ENCODE measurements at places on chromosomes 13 and 19.

GRCh38 chr19:12721656-12722565 is 1.8 kb downstream of the TNPO2 start:
- peak; percentile 51 for DNase-seq

DNA sequence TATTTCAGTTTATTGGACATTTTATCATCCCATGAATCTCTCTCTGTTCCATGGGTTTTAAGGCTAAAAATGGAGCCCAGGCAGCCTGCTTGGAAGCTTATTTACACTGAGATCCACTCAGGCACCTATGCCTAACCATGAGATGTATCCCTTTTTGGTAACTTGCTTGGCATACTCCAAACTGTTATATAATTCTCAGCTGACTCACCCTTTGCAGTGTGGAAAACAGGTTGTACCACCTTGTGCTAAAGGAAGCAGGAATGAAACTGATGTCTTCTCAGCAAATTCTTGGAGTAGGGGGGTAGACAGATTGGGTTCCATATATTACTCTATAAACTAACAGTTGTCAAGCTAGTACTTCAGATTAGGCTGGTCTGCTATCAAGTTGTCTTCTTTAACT is 483.6 kb downstream of the KLF5 start:
- no peak for DNase-seq

GRCh38 chr13:110298505-110299282 is 8.3 kb downstream of the COL4A1 start:
- DNase-seq = no peak

- DNase-seq = no peak
Measured at GRCh38 chr19:49930483-49931011, 1.2 kb upstream of the NUP62 start.

GRCh38 chr19:46634656-46635218 is 1.3 kb downstream of the GNG8 start:
- no peak for DNase-seq

DNA sequence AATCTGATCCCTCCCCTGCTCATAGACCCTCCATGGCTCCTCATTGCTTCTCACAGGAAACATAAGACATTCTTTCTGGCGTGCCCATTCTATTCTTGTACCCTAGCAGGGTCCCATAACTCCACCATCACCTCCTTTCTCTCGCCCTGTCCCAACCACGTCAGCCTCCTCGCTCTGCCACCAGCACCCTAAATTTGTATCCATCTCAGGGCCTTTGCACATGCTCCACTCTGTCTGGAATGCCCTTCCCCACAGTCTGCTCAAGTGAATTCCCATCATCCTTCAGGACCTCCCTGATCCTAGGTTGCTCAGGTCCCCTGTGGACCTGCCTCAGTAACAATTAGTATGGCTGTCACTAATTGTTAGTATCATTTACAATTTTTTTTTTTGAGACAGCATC is 10.5 kb downstream of the B3GNT3 start:
- DNase-seq = no peak

GRCh38 chr19:32252333-32252669 is 93.1 kb upstream of the ZNF507 start:
- no peak for DNase-seq

DNA sequence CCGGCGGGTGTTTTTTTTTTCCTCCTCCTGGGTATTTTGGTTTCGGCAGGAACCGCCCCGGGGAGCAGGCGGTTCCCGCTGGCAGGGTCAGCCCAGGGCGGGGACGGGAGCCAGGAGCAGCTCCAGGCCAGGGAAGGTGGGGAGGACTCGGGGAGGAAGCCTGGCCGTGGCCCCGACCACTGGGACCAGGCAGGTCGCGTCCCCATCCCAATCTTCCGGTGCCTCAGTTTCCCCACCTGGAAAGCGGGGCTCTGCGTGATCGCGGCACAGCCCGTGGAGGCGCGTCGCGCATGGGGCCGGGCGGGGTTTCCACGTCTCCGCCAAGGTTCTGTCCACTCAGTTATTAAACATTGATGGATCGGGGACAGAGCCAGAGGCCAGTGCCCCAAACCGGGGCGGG is 34.8 kb downstream of the IL12RB1 start:
- DNase-seq = no peak

DNA sequence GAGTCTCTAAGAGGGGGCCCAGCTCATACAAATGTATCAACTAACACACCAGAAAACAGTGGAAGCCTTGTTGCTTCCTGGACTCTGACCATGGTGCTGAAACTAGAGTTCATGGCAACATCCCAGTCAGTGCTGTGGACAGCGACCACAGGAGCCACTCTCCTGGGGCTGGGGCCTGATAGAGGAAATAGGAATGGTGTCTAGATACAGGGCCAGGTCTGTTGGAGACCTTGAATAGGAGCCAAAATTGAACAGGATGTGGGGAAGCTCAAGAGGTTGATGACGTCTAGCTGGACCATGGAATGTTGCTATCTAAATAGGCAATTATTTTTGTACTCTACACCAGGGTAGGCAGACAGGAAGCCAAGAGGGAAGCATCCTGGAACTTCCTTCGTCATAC is 21.7 kb downstream of the LILRB4 start:
- no peak for DNase-seq

GRCh38 chr13:97067017-97067895 is 73.0 kb upstream of the OXGR1 start:
- DNase-seq = no peak

GRCh38 chr19:1826557-1827521 is 14.8 kb upstream of the ATP8B3 start:
- no peak for DNase-seq

DNA sequence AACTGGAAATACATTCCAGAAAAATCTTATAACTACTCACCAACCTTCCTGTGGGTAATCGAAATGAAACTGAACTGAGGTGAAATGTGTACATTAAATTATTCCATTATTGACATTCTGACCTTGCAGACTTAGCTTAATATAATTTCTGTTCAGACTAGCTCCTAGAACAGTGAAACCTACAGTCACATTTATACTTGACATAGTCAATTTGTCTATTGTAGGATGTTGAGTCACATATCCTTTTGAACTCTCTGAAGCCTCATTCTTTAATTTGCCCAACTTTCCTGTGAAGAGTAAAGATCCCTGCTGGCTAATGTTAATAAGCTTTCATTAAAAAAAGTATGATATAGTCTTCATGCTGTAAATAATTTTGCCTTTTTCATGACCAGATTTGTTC is 92.0 kb upstream of the SCEL start:
- DNase-seq = no peak

- DNase-seq = peak; percentile 13
Measured at GRCh38 chr19:58385891-58386575, 1.0 kb upstream of the RPS5 start.

- DNase-seq = no peak
Measured at GRCh38 chr19:55603581-55604292, 1.7 kb upstream of the ZNF865 start.

DNA sequence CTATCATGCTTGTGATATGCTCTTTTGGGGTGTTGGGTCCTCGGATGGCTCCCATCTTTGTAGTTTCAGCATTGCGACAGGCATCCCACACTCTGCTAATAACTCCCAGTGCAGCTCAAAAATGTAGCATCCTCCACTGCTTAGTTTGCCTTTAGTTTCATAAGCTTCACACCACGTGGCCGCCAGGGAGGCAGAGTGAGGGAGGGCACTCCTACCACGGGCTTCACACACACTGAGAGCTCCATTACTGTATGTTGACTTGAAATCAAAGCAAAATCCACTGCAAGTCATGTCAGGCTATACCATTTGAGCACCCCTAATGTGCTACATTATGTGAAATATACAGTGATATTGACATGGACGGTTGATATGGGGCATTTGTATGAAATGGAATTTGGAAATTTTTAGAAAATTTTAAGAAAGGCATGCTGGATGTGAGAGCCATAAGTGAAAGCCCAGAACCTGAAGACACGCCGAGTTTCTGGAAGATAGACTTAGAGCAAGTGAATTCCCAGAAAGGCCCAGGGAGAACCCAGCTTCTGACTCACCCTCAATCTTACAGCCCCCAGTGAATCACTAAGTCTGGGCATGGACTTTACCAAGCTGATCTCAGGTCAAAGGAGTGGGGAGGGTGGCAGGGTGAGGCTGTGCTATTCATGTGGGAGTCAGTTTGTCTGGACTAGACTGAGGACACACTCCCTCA is 94.1 kb downstream of the HSPH1 start:
- DNase-seq = no peak

DNA sequence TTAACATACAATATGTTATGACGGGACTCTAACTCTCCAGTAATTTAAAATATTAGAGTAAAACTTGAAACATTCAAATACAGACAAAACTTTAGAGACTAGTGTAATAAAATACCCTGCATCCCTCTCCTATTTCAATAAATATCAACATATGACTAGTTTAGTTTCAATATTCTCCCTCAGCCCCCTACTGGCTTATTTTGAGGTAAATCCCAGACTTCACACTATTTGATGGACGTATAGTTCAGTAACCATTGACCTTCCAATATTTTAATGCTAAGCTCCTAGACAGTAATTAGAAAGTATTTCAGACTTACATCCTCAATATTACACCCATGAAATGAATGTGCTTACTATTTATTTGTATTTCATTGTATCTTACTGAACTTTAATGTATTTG is 180.7 kb upstream of the STARD13 start:
- no peak for DNase-seq

- no peak for DNase-seq
Measured at GRCh38 chr13:108597943-108598342, 31.5 kb upstream of the MYO16 start.

GRCh38 chr13:108708921-108709320 is 79.5 kb downstream of the MYO16 start:
- DNase-seq = no peak

DNA sequence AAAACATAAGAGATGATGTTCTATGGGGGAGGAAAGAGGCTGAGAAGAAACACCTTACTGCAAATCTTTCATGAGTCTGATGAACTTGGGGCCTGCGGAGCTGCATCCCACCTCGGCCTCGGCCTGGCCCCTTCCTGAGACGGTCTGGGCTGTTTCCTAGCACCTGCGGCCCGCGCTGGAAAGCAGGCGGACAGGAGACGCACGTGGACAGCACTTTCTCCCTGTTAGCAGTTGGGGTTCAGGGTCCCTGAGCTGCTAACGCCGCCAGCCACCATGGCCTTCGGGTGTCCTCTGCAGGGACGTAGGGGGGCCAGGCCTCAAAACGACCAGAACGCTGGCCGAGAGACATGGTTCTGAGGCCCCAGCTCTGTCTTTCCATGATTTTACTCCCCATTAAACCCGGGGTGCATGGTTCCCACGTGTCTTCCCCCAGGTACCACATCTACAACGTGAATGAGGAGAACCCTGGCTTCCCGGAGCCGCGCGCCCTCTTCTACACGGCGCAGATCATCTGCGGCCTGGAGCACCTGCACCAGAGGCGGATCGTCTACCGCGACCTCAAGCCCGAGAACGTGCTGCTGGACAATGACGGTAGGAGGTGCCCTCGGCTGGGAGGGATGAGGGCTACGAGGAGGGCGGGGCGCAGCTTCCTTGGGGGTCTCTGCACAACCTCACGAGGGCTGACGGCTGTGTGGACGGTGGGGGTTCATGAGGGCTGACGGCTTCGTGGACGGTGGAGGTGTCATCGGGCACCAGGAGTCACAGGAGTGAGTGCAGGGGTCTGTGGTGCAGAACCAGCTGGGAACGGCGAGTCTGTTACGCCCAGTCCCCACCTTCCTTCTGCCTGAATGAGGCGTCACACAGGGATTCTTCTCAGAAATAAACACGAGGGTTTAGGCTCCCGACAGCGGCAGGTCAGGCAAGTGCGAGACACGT is 4.3 kb downstream of the GRK1 start:
- DNase-seq = no peak

GRCh38 chr13:101473458-101473857 is 21.0 kb downstream of the ITGBL1 start:
- DNase-seq = no peak

GRCh38 chr13:30224732-30225131 is 82.6 kb downstream of the KATNAL1 start:
- no peak for DNase-seq

- no peak for DNase-seq
Measured at GRCh38 chr19:42124386-42124901, 7.8 kb downstream of the POU2F2 start.

DNA sequence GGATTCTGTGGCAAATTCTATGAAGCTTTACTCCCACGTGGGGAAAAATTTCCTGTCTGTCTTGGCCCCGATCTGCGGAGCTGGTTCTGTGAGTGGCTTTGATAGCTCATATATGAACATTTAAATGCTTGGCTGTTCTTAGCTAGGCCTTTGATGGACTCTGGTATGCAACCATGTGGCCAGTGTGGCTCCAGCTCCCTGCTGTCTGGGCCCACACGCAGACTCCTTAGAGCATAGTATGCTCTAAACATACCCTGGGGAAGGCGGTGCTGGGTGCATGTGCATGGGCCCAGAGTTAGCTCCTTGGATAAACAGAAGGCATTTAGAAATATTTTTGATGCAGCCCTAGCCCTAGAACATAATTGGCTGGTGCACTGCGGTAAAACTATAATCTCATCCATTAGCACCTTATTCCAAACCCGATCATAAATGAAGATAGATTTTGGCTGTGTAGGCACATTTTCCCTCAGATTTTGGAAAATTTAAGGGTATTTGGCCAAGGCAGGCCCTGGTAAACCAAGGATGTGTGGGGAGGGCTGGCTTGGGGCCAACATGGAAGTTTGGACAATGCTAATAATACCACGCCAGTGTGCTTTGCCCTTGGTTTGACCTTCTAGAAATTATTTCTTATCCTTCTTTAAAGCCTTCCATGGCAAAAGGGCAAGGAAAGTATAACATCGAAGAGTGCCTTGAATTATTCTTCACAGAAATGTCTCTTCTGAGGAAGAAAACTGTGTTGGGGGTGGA is 153.5 kb downstream of the LMO7 start:
- no peak for DNase-seq

- peak; percentile 45 for DNase-seq
Measured at GRCh38 chr19:44303976-44304568, 753 bp downstream of the ZNF235 start.

DNA sequence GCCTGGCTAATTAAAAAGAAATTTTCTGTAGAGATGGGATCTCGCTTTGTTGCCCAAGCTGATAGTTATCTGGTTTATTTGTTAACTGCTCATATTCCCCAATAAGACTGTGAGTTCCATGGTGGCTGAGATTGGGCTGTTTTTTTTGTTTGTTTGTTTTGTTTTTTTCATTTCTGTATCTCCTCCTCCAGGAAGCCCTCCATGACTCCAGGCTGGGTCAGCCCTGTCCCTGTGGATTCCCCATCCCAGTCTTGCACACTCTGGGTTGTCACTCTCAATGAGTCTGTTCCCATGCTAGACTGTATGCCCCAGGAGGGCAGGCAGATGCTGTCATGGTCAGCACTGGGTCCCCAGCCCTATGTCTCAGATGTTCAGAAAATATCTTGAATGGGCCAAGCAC is 2.9 kb downstream of the EML2 start:
- no peak for DNase-seq

- no peak for DNase-seq
Measured at GRCh38 chr19:7894612-7895309, 6.5 kb downstream of the LRRC8E start.
